ENCODE measurements at places on chromosomes 7 and 10.

DNA sequence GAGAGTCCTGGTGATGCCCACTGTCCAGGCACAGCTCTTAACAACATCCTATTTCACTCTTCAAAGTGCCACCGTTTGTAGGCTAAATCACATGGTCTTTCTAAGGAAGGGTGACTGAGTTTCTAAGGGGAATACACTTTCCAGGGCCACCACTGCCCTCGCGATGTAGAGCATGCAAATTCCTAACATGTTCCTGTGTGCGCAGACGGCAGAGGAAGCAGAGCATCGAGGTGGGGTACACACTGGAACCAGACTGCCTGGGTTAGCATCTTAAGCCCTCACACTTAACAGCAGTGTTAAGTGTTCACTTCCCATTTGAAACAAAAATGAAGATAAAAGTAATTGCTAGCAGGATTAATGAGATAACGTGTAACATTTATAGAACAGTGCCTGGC, 3.0 kb downstream of the VOPP1 start:
- DNase-seq, result no peak

- no peak for DNase-seq
These were observed 25.2 kb downstream of the STMP1 start for GRCh38 chr7:135687466-135687865.

- DNase-seq, result no peak
These were observed 72.7 kb downstream of the TMEM130 start for GRCh38 chr7:98797150-98797549.

- no peak for DNase-seq
These were observed 16.0 kb downstream of the UBE2D1 start for GRCh38 chr10:58350619-58351323.

- DNase-seq, result no peak
These were observed 19.0 kb upstream of the HSPB1 start for GRCh38 chr7:76283254-76284159.

GRCh38 chr7:84055904-84056605, 138.5 kb downstream of the SEMA3A start:
- DNase-seq, result no peak

GRCh38 chr10:126097558-126098225, 201.3 kb downstream of the FANK1 start:
- no peak for DNase-seq

GRCh38 chr10:68561865-68562649, 1.9 kb downstream of the TET1 start:
- no peak for DNase-seq

- DNase-seq, result no peak
These were observed 19.8 kb upstream of the CLDN4 start for GRCh38 chr7:73810998-73811360.

DNA sequence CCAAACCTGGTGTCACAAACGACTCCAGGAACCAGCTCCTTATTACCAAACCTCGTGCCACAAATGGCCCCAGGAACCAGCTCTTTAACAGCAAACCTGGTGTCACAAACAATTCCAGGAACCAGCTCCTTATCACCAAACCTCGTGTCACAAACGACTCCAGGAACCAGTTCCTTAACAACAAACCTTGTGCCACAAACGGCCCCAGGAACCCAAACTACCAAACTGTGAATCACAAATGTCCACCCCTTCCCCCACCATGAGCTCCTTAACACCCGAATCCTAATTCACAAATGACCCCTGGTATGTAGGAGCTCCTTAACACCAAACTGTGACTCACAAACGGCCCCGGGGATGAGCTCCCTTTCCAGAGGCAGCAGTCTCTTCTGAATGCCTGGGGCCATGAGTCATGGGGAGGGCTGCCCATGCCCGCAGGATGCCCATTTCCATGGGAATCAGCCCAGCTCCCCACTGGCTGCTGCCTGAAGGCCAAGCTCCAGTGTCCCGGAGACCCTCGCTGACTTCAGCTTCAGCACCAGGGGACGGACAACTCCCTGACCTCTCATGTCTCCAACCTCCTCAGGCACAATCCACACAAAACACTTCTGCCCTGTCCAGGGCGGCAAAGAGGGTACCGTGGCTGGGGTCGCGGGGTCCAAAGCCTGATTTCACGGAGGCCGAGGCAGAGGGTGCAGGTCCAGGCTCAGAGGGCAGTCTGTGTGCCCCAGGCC, 213.1 kb downstream of the ELFN1 start:
- DNase-seq, result no peak

DNA sequence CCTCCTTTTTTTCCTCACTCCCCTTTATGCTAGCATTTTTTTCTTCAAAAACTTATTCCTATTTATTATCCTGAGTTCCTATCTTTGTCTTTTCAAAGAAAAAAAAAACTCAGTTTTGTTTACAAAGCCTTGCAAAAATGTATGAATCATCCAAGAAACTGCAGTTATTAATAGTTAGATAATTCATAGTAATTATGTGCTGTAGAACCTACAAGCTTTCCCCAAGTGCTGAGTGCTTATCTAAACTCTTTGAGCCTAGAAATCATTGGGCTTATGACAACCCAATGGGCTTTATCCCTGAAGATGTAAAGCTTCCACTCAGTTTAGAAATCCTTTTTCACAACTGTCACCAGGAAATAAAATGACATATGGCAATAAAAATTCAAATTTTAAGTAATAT, 145.9 kb upstream of the WNT16 start:
- DNase-seq, result no peak

DNA sequence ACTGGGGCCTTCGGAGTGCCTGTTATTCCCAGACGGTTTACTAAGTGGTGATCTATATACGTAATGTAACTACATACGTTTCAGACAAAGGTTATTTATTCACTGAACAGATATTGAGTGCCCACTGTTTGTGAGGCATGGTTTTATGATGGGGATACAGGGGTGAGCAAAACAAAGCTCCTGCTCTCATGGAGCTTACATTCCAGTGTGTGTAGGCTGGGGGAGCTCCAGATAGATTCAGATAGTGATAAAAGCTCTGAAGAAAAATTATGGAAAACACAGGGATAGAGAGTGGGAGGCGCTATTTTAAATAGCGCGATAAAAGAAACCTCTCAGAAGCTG, 466 bp upstream of the DNAJB12 start:
- no peak for DNase-seq

- no peak for DNase-seq
These were observed 4.6 kb downstream of the ZNF853 start for GRCh38 chr7:6619961-6620360.

GRCh38 chr7:15087771-15088170, 185.2 kb upstream of the DGKB start:
- DNase-seq, result no peak

DNA sequence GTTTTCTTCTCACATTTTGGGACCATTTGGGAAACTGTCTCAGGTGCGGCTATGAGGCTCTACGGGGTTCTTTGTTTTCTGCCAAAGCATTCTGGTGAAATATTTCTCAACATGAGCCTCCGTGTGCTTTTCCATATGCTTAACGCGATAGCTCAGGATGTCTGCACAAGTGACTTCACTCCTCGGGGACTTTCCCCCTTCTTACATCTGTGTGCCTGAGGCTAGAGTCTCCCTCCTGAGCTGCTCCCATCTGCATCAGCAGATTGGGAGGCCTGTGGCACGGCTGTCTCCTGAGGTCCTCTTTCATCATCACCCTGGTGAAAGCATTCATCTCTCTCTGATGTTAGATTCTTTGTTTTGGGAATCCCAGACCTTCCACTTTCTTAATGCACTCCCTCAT, 1190.9 kb downstream of the TYW1 start:
- DNase-seq, result no peak

DNA sequence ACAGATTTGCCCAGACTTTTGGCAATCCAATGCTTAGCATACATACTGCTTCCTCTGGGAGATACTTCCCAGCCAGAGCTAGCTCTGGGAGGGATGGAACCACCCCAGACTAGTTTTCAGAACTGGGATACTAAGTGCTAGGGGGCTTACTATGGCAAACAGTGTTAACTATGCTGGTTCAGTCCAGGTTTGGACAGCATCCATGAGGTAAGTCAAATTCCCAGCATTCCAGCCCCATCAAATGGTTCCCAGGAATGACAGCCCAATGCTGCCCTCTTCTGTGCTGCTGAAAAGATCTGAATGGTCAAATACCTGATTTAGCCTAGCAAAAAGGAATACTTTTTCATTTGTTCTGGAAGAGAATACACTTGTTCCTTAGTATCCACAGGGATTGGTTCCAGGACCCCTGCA, 141.7 kb upstream of the CCDC6 start:
- DNase-seq, result no peak

DNA sequence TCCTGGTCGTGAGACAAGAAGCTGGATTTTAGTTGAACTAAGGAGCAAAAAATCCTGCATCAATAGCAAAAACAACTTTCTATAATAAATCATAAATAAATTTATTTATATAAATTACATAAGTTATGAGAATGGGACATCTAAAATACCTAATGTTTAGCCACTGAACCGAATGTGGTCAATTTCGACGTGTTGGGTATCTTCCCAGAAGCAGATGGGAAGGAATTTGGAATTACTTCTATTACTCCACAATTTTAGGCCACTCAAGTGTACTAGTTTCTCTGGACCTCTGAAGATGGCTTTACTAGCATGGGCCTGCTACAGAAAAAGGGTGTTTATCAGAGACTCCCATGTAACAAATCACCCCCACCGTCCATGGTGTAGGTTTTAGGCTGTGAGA, 172.0 kb downstream of the PRPF18 start:
- DNase-seq, result no peak

GRCh38 chr7:26532471-26532870, 240.8 kb downstream of the SNX10 start:
- DNase-seq, result no peak

GRCh38 chr7:13179011-13179582, 491.7 kb downstream of the ARL4A start:
- DNase-seq, result no peak

- DNase-seq, result no peak
These were observed 181.4 kb downstream of the ELMO1 start for GRCh38 chr7:37267251-37267650.

DNA sequence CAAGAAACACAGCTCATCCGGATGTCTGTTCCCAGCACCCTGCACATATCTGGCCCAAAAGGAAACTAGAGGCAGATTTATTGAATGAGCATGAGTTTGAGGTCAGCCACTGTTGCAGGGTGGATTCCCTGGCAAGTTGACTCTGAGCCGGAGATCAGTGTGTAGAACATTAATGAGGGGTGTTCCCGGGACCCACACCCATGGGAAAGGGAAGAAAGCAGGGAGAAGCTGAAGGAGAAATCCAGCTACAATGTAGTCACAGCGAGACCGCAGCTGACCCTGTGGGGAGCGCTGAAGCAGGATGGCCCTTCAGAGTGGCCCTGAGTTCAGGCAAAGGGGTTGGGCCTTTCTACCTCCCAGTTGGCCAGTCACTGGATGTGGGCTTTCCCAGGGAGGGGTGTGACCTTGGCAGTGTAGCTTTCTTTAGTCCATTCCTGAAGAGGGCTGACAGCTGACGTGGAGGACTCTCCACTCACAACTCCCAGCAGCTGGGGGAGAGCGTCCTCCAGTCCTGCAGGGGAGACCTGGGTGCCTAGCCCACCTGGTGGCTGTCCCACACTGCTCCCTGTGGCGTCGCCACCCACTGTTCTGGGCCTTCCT, 324.2 kb upstream of the ZMIZ1 start:
- DNase-seq, result no peak

DNA sequence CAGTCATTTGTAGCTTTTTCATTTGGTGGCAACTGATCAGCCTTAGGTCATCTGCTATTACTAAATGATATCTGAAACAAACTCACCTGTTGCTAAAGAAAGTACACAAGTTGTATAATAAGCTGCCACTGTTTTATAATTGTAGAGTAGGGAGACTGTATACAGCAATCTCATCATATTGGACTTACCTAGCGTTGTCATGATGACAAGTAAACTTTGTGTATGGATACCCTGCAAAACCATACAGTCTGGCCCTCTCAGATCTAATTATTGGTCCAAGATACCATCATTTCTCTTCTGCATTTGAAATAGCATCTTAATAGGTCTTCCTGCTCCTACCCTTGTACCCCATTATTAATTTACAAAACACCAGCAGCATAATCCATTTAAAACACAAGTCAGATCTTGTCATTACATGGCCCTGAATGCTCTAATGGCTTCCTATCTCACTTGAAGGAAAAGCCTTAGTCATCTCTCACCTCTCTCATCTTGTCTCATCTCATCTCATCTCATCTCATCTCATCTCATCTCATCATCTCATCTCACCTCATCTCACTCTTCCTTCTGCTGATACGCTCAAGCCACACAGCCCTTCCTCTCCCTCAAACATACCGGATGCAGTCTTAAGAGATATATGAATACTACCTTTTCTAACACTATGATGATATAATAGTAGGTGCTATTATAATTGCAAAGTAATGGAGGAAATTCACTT, 540.6 kb downstream of the MDFIC start:
- DNase-seq, result no peak

GRCh38 chr7:98810153-98810802, 59.5 kb downstream of the TMEM130 start:
- DNase-seq, result no peak

- DNase-seq, result no peak
These were observed 27.0 kb upstream of the HIBADH start for GRCh38 chr7:27689591-27690164.

- no peak for DNase-seq
These were observed 254.3 kb upstream of the CACNA2D1 start for GRCh38 chr7:82697897-82698296.

DNA sequence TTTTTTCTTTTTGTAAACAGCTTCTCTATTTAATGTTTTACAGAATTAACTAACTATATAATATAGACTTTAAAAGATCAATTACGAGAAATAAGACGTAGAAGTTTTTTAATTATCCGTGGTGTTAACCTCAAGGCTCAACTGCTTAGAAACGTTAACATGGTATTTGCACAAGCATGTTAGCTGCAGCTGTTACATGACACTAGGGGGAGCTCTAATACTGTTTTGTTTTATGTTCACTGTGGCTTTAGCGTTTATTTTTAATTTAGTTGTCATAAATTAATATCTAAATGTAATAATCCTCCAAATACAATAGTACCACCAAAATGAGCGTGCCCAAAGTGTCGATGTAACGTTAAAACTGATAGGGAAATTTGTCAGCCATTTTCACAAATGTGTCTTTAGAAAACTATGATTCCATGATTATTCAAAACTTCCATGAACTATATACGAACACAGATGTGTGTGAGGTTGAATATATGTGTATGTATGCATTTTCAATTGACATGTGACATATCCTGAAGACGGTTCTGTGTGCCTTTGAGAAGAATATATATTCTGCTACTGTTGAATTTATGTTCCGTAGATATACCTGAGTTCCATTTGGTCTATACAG, 828.8 kb upstream of the MBL2 start:
- no peak for DNase-seq

DNA sequence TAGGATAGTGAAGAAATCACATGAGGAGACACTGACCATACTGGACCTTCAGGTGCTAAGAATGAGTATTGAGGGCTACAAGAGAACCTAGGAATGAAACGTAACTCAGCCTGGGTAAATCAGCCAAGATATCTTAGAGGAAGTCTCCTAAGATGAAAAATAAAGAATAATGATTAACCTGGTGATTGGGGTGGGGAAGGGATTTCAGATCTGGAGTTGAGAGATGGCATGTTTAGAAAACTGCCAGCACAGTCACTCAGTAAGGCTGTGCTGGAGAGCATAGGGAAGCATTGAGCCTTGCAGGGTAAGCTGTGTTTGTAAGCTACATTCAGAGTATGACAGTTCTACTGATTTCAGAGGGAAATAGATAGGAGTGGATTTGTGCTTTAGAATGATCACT, 1.9 kb upstream of the MALRD1 start:
- no peak for DNase-seq

- no peak for DNase-seq
These were observed 160.6 kb downstream of the SEC23IP start for GRCh38 chr10:120052964-120053702.
